Ascending aorta (tissue), 2 donors: ENCODE measurements at places on chromosomes 12 and 14.

- DNase-seq, result no peak
Observed at GRCh38 chr12:62933220-62933601, 1.7 kb downstream of the PPM1H start.

- DNase-seq, result no peak
Observed at GRCh38 chr14:71142375-71143038, 235.2 kb downstream of the PCNX1 start.

DNA sequence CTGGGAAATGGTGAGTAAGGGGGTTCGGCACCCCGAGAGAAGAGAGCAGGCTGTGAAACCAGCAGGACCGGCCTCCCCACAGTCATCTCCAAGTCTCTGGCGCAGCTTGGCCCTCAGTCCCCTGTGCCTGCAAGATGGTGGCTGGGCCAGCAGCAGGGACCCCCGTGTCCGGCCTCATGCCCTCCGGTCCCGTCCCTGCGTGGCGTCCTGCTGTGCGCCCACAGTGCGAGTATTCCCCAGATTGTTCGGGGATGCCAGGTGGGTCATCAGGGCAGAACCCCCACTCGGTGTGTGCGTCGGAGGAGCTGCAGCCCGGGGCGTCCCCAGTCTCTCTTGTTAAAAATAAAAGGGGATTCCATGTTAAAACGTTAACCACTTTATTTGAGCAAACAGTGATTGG is 216.9 kb upstream of the ALG10B start:
- no peak for DNase-seq

DNA sequence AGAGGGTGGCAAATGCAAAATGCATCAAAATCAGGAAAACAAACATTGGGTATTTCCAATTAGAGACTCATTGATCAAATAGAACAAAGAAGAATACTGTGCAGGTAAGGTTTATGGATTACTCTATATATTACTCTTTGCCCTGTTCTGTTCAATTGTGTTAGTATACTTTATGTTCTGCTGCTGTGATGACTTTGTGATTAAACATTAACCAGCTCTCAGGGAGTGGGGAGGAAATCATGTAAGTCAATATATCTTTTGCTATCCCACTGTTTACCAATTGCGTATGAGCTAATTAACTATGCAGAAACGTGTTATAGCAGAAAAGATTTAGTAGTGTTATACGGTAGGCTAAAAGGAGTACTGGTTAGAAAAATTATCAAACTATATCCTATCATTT is 129.4 kb downstream of the PDE3A start:
- no peak for DNase-seq

DNA sequence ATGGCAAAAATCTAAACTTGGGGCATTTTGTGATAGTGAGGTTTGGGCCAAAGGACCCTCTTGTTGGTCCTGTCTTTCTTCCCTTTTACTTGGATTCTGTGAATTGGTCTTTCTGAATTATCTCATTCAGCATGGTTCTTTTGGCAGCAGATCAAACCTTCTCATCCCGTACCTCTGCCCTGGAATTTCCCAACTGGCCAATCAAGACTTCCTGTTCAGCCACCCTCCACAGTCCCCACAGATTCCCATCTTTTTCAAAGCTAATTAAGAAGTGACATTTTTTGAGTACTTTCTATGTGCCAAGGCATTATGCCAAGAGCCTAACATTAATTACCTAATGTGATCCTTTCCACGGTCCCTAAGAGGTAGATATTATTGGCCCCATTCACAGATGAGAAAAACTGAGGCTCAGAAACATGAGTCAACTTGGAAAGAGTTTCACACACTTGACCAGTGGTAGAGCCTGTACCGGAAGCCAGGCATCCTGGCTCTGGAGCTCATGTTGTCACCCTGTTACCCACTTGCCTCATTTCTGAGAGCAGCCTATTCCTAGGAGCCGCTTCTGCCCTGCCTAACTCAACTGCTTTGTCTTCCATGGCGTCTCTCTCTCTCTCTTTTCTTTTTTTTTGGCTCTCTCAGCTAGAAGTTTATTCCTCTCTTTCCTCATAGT is 135.9 kb downstream of the C12orf75 start:
- DNase-seq, result no peak

GRCh38 chr12:102939670-102940222 is 17.7 kb upstream of the ASCL1 start:
- no peak for DNase-seq
